ENCODE measurements at places on chromosomes 12 and 14. TPM values are rescaled to one million over a fixed set of nuclear protein-coding genes. Genes with fewer than 3 reads are reported as not detected.
A peak's percentile ranks its signal among the peaks of the same experiment; 100 is the strongest.

Gene TARBP2
- total RNA-seq = 80.5 TPM

Gene TAS2R31
- total RNA-seq = 0.48 TPM

Gene EPYC
- total RNA-seq = not detected

Gene BATF
- total RNA-seq = not detected

Gene CCDC197
- not detected for total RNA-seq

Gene KCNC2
- total RNA-seq = not detected

Gene C12orf54
- total RNA-seq = not detected

Gene GALNT8
- 4.1 TPM for total RNA-seq

Gene SLC16A7
- total RNA-seq = 2.4 TPM

DNA sequence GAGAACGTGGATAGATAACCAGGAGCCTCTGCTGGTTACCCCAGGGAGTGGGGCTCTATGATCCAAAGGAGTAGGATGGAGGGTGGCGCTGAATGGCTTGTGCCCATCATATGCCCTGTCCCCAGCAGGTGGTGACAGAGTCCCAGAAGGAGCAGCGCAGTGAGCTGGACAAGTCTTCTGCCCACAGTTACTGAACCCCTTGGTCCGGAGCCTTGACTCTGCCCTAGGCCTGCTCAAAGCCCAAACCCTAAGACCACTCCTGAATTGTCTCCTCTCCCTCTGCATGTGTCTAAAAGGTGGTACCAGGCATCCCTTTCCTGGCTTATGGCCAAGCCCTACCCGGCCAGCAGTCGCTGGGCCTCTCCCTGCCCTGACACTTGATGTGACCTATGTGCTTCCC lies 3.2 kb downstream of the PRPH start:
- DNase-seq = no peak

GRCh38 chr12:125065919-125066570 lies 810 bp downstream of the AACS start:
- peak; percentile 68 for DNase-seq

DNA sequence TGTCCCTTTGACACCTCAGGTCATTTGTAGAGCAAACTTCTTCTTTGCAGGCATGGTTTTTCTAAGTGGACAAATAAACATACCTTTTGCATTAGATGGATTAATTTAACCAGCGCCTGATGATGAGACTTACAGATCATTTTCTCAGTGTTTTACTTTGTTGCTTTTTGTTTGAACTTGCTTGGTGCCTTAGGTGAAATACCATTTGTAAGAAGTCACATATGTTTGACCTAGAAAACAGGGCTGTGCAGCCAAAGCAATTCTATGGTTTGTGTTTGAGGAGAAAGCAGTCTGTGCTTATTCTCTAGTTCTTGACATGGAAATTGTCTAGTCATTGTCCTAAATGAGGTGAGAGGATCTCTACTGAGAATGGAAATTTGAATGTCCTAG lies 111.1 kb downstream of the DIP2B start:
- DNase-seq = no peak

- DNase-seq = no peak
These were observed 44.3 kb downstream of the CCDC92 start for GRCh38 chr12:123928274-123928865.

GRCh38 chr12:120890963-120891362 lies 13.2 kb downstream of the SPPL3 start:
- no peak for DNase-seq

GRCh38 chr12:96878704-96879103 lies 28.4 kb upstream of the NEDD1 start:
- DNase-seq = no peak

DNA sequence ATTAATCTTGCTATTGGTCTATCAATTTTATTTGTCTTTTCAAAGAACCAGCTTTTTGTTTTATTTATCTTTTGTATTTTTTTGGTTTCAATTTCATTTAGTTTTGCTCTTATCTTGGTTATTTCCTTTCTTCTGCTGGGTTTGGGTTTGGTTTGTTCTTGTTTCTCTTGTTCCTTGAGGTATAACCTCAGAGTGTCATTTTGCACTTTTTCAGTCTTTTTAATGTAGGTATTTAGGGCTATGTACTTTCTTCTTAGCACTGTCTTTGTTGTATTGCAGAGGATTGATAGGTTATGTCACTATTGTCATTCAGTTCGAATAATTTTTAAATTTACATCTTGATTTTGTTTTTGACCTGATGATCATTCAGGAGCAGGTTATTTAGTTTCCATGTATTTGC lies 92.7 kb upstream of the DCD start:
- no peak for DNase-seq

GRCh38 chr14:88853129-88853528 lies 28.7 kb downstream of the TTC8 start:
- DNase-seq = no peak

- no peak for DNase-seq
These were observed 2.2 kb downstream of the GPR132 start for GRCh38 chr14:105063056-105063455.

- DNase-seq = no peak
These were observed 27.4 kb downstream of the RAB35 start for GRCh38 chr12:120089105-120089504.

GRCh38 chr12:58314610-58315009 lies 373.2 kb downstream of the ATP23 start:
- no peak for DNase-seq

GRCh38 chr14:60090864-60091519 lies 731 bp upstream of the PCNX4 start:
- DNase-seq = peak; percentile 15

DNA sequence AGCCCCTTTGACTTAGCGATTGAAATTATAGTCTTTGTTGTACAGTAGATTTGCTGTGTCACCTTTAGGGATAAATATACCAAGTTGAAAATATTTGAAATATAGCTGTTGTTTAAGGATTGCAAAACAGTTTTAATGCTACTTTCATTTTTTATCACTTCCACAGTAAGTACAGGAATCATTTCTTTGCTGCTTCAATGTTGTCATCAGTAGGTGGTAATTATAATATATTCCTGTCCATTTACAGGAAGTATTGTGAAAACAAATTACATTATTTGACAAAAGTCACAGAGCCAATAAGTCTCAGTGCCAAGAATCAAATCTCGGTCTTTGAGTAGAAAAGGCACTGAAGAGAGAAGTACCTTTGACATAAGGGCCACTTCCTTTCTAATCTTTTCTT lies 342.6 kb upstream of the RGS6 start:
- no peak for DNase-seq

GRCh38 chr12:93908846-93909567 lies 231.8 kb downstream of the CRADD start:
- DNase-seq = no peak

- DNase-seq = no peak
These were observed 40.4 kb downstream of the DIP2B start for GRCh38 chr12:50545213-50545612.

- peak; percentile 78 for DNase-seq
These were observed 48.3 kb downstream of the MVK start for GRCh38 chr12:109621901-109622364.

DNA sequence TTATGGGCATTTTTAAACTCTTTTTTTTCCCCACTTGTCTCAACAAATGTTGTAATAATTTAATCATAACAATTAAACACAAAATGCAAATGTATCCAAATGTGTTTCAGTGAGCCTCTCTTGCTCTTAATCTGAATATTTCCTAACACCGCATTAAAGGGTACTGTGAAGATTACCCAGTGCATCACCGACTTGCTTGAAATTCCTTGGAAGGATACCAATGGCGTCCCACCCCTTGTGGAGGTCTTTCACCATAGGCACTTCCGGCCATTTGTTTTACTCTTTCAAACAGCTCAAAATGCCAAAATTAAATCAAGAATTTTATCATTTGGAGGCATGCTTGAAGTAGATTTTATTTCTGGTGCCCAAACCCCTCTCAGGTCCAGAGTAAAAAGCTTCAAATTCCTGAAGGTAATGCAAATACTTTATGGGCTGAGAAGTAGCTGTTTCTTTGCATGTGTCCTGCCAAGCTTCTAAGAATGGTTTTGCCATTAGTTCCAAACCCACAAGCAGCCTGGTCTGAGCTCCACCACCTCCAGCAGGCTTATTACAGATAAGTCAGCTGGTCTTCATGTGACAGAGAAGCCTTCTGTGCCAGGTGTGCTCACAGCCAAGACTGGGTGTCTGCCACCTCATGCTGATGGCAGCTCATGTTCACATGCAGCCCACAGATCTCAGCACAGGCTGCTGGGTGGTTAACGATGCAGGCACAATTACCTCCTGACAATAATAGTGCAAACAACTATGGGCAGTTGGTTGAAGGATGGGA lies 16.4 kb upstream of the NUDT4 start:
- DNase-seq = no peak

DNA sequence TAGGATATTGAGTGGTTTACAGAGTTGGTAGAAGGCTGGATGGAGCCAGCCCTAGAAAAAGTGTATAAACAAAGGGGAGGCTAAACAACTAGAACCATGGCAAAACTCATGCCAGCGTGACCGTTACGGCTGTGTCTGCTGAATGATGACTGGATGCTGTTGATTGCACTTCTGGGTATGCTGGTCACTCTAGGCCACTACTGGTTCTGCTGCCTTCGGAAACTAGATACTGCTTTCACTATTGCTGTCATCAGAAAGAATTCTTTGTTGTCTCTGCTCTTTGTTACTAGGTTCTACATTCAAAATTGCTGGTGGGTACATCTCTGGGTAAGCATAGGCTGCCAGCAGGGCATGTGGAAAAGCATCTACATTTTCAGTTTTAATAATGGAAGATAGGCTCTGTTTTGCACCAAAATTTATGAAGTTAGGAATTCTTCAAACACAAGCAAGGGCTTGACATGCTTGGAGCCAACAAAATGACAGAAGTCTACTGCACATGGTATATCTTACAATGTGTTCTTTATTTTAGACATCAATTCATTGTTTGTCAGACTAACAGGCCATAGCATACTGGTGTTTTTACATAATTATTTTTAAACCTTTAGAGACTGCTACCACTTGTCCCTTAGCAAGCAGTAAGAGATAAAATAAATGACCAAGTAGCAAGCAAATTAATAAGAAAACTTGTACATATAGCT lies 15.4 kb downstream of the MON2 start:
- DNase-seq = no peak

DNA sequence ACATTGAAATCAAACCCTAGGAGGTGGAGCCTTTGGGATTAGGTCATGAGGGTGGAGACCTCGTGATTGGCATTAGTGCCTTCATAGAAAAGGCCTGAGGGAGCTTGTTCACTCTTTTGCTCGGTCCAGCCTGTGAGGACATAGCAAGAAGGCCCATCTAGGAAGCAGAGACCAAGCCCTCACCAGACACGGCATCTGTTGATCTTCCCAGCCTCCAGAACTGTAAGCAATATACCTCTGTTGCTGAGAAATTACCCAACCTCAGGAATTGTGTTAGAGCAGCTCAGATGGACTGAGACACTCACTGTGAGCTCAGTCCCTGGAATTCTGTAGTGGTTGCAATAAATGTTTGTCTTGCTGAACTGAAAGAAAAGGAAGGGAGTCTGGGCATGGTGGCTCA lies 116.2 kb upstream of the MAP1LC3B2 start:
- DNase-seq = no peak

GRCh38 chr14:92613008-92613658 lies 99.6 kb downstream of the RIN3 start:
- peak; percentile 90 for DNase-seq

- no peak for DNase-seq
These were observed 6.2 kb downstream of the COA8 start for GRCh38 chr14:103568952-103569351.

DNA sequence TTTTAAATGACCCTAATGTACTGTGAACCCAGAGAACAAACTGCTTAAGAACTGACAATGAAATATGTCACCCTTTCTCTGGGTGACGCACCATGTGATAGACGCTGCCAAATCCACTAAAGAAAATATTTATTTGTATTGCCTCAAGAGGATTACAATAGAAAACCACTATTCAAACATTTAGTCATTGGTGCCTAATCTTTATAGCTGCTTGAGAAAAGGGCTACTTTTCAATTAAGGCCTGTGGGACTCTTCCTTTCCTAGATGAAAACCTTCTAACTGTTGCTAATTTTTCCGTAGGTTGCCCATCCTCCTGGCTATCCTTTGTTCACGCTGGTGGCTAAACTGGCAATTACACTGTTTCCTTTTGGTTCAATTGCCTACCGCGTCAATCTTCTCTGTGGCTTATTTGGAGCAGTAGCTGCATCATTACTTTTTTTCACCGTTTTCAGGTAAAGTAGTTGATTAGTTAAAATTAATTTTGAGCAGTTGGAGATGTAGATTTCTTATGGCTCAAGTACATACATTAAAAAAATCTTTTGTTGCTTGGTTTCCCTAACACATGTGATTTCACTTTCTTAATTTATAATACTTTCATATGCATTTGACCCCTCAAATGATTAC lies 6.0 kb downstream of the TMEM260 start:
- no peak for DNase-seq

DNA sequence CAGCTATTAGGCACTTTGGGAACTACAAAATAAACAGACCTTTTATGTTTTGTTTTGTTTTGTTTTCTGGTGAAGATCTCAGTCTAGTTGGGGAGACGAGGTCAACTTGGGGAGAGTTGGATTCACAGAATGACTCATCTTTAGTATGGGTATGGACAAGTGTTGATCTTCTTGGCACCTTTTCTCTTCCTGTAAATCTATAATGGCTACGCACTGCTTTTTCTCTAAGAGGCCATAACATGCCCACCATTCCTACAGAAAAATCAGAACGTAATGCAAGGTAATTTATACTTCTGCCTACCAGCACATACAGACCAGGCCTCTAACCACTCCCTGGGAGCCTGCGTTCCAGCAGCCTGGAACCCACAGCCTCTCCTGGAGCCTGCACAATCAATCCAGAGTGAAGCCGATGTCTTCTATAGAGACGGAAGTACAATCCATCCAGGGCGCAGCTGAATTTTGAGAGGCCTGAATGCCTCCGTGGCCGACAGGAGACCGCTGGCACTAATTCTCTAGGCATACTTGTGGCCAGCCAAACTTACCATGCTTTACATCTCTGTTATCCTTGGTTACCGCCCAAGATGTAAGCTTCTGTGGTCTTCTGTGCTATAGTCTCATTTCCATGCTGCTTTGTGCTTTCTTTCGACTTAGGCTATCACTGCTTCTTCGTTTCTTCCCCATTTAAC lies 717 bp downstream of the PPHLN1 start:
- no peak for DNase-seq

GRCh38 chr14:69040353-69040752 lies 61.3 kb upstream of the ACTN1 start:
- DNase-seq = no peak

- DNase-seq = no peak
These were observed 14.2 kb upstream of the NEK9 start for GRCh38 chr14:75141062-75141461.

GRCh38 chr12:45938566-45938965 lies 51.8 kb downstream of the SCAF11 start:
- no peak for DNase-seq

All from H7 (cell line).